HT-29 (cell line): ENCODE measurements at places on chromosomes 16 and 17. TPM values are rescaled to one million over a fixed set of nuclear protein-coding genes. Genes with fewer than 3 reads are reported as not detected.

DNA sequence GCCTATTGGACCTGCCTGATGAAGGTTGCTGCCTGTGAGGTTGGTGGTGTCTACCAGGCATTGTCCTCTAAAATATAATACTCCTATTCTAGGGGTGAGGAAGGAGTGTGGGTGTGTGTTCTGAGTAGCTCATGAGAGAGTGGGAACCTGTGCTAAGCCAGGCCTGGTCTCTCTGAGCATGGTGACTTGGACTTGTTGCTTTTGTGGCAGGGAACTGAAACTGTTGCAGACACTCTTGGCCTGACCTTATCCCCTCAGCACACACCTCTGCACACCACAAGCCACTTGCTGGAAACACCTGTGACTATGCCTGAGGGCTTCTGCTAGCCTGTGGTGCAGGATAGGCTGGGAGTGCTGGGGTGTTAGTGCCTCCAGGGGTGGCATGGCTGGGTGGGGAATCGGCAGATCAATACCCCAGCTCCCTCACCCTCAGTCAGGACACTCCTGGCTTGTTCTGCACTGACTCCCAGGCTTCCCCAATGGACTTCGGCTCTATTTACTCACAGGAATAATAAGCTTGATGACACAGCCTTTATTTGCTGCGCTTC, 29.9 kb downstream of the PLCG2 start:
- DNase-seq, result peak; percentile 15

GRCh38 chr17:79970576-79971068, 65.0 kb downstream of the TBC1D16 start:
- DNase-seq, result peak; percentile 44

GRCh38 chr16:76309639-76310335, 32.6 kb downstream of the CNTNAP4 start:
- DNase-seq, result no peak

DNA sequence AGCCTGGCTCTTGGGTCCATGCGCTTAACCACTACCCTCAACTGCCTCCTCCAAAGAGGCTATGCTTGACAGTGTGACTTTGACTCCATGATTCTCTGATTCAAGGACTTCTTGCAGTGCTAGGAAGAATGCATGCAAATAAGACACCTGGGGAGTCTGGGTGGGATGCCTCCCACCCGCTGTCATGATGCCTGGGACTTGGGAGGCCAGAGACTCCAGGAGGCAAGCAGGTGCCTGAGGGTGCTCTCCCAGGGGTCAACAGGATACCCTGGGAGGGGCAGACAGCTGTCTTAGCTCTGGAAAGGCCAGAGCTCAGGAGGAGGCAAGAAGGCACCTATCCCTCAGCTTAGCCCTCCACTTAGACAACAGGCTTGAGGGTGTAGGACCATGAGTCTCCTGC, 38.4 kb downstream of the SRCIN1 start:
- no peak for DNase-seq

DNA sequence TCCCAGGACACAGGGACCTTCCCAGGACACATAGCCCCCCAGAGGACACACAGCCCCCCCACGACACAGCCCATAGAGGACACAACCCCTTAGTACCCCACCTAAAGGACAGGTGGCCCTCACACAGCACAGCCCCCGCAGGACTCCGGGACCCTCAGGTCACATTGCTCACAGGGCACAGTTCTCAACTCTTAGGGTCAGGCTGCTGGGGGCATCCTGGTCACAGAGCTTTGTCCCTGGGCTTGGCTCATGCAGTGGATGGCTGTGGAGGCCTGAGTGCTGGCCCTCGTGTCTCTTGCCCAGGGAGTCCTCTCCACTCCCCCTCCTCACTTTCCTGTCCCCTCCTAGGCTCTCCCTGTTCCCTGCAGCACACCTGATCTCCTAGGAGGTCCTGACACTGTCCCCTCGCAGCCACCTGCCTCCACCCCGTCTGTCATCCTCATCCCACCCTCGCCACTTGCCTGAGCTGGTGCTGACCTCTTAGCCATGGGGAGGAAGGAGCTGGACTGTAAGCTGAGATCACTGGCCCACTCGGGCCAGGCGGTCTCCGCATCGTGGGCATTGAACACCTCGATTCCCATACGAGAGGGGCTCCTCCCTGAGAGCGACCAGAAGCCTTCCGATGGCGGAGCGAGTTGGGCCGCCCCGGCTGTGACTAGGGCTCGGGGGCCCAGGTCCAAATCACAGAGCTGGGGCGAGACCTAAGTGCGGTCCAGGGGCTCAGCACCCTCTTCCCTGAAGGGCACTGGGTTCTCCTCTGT, 1.4 kb upstream of the WDR45B start:
- no peak for DNase-seq

- no peak for DNase-seq
Observed at GRCh38 chr17:49969134-49969759, at the start of gene DLX4. DLX4 (plus strand) TSS chr17:49969190; CDS start chr17:49969469, 279 bp downstream.

GRCh38 chr17:33436321-33436720, 143.2 kb upstream of the ASIC2 start:
- no peak for DNase-seq

GRCh38 chr17:55545806-55546205, 34.6 kb upstream of the SMIM36 start:
- no peak for DNase-seq

DNA sequence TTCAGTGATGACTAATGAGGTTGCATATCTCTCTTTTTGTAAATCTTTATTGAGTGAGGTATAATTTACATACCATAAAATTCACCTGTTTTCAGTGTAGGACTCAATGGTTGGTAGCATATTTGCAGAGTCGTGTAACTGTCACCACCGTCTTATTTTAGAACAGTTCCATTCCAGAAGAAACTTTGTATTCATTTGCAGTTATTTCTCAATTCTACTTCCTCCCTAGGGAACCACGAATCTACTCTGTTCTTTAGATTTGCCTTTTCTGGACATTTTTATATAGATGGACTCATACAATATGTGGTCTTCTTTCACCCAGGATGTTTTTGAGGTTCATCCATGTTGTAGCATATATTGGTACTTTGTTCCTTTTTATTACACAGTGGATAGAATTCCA, 3.7 kb downstream of the FTO start:
- DNase-seq, result no peak

GRCh38 chr17:19295473-19296135, 58.4 kb downstream of the EPN2 start:
- no peak for DNase-seq

DNA sequence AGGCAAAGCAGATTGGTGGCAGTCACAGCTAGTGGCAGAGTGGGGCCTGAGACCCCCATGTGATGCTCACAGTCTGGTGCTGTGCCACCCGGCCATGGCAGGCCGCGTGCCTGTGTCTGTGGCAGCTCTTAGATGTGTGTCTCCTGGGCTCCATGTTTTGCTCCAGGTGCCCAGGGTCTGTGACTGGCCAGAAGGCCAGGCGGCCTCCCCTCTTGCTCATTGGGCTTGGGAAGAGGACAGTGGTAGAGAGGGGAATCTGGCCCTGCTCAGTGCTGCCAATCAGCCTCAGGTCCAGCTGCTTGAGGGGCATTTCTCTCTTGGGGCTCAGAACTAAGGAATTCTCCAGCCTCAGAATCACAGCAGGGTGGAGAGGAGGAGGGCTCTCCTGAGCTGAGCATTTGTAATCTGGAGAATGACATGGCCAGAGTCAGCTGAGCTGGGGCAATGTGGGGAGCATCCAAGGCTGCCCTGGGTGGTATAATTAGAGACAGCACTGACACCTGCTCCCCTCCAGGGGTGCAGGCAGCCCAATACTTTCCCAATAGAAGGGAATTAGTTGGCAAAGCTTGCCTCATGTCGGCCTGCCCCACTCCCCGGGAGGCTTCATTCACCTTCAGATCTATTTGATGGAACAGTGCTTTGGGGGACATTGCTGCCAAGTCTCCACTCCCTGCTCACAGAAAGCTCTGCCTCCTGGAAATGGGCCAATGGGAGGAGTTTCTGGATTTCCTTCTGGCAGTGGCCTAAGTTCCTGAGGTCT, 2.7 kb upstream of the LASP1NB start:
- peak; percentile 80 for DNase-seq

DNA sequence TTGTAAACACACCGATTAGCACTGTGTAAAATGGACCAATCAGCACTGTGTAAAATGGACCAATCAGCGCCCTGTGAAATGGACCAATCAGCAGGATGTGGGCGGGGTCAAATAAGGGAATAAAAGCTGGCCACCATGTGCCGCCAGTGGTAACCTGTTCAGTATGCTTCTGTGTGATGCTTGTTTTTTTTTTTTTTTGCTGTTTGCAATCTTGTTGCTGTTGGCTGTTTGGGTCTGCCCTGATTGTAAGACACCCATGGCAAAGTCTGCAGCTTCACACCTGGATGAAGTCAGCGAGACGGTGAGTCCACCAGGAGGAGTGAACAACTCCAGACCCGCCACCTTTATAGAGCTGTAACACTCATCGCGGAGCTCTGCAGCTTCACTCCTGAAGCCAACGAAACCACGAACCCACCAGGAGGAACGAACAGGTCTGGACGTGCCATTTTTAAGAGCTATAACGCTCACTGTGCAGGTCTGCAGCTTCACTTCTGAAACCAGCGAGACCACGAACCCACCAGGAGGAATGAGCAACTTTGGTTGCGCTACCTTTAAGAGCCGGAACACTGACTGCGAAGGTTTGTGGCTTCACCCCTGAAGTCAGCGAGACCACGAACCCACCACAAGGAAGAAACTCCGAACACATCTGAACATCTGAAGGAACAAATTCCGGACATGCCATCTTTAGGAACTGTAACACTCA, 85.0 kb upstream of the MED9 start:
- peak; percentile 3 for DNase-seq

- peak; percentile 73 for DNase-seq
Observed at GRCh38 chr17:66625311-66625767, 209.6 kb upstream of the CACNG5 start.

DNA sequence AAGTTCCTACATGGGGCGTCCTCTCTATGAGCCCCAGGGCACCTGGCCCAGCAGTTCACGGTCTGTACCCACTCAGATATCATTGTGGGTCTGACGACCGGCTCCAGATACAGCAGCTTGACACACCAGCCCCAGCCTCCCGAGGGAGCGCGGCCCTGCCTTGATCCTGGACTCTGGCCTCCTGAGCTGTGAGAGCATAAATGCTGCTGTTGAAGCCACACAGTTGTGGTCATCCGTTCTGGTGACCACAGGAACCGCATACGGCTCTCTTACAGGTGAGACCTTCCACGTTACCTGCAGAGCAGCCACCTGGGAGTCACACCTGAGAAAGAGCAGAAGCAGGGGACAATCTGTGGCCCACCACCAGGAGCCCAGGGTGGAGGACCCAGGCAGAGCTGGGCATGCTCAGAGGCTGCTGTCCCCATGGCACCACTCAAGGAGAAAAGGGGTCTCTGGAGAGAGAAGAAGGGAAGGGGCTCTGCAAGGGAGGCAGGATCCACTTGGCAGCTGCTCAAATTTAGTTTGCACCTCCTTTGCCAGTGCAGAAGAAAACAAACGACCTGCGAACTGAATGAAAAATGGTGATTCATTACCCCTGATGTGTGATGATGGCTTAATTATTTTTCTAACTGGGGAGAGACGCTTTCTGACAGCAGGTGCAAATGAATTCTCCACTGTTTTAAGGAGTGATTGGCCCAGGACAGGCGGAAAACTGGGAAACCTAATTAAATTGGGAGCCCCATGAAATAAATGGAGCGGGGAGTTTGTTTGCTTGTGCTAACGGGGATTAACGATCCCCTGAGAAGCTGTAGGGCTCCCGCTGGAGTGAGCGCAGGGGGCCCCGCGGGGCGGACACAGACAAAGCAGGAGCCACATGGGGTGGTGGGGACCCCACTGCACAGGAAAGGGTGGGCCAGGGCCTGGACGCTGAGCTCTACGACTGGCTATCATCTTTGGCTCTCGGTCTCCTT, 208.9 kb downstream of the RBFOX3 start:
- DNase-seq, result no peak

GRCh38 chr17:72839131-72839725, 253.3 kb downstream of the SLC39A11 start:
- DNase-seq, result no peak

- peak; percentile 29 for DNase-seq
Observed at GRCh38 chr17:72134608-72135394, 14.0 kb downstream of the SOX9 start.

- DNase-seq, result no peak
Observed at GRCh38 chr17:61294777-61295176, 104.9 kb upstream of the TBX2 start.

DNA sequence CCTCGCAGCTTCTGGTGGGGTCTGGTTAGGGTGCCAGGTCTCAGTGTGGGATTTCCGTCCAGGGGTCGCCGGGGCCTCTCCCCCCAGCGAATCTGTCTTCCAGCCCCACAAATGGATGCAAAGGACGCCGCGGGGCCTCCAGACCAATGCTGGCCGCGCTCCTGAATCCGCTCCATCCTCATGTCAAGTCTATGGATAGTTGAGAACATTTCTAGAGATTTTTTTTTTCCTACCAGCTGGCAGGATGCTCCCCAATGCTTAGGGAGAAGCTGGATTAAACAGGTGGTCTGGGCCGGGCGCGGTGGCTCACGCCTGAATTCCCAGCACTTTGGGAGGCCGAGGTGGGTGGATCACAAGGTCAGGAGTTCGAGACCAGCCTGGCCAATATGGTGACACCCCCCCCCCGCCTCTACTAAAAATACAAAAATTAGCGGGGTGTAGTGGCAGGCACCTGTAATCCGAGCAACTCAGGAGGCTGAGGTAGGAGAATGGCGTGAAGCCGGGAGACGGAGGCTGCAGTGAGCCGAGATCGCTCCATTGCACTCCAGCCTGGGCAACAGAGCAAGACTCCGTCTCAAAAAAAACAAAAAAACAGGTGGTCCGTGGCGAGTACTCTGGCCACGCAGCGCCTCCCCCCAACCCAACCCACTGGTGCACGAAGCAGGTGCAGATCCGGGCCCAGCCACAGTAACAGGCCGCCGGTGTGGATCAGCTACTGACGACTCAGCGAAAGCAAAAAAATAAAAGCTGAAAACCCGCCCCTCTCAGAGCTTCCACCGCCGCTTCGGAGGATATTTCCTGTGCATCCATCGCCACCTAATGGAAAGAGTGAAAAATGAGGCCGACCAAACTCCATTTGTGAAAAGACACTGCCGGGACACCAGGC, 1.1 kb upstream of the NXN start:
- peak; percentile 86 for DNase-seq

DNA sequence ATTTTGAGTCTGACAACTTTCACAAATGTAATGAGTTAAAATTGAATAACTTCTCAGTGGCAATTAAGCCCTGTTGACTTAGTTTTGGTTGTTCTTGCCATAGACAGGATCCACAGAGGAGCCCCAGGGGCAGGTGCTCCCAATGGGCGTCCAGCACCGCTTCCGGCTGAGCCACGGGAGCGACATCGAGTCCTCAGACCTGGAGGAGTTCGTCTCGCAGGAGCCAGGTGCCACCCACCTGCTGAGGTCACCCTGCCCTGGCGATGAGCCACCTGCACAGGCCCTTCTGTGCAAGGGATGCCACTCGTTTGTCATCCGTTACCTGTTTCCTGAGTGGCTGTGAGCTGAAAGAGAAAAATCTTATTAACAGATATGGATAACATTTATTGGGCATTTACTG, 10.7 kb downstream of the CCDC40 start:
- DNase-seq, result no peak

PIRT gene
- total RNA-seq, result not detected in 2 replicates

ZPBP2 gene
- total RNA-seq, result not detected in 2 replicates

PHB1 gene
- 421 and 434 TPM in 2 replicates for total RNA-seq

WSCD1 gene
- not detected in 2 replicates for total RNA-seq

UMOD gene
- not detected in 2 replicates for total RNA-seq

G6PC1 gene
- not detected in 2 replicates for total RNA-seq

CNTNAP4 gene
- not detected in 2 replicates for total RNA-seq

ASPHD1 gene
- 19.5 and 24.0 TPM in 2 replicates for total RNA-seq

NEUROD2 gene
- 0.13 TPM in 1 of 2 replicates, not detected in the other for total RNA-seq

C1QTNF8 gene
- total RNA-seq, result 0.10 TPM in 1 of 2 replicates, not detected in the other
